ENCODE measurements at places on chromosomes 7 and 10.

DNA sequence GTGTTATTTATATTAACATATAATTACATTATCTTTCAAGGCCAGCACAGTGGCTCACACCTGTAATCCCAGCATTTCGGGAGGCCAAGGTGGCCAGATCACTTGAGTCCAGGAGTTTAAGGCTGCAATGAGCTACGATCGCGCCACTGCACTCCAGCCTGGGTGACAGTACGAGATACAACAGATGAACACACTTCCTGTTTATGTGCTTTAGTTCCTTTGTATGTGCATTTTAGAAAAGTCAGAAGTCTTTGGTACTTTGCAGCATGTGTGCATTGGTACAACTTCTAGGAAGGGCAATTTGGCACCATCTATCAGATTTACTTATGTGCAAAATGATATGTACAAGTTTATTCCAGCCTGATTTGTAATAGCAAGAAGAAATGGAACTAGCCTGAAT, 13.3 kb downstream of the SLC35G1 start:
- no peak for DNase-seq

GRCh38 chr10:100519311-100520051, at the start of gene SEC31B:
TSS of gene SEC31B (minus strand) at chr10:100519861. CDS start at chr10:100516952, 2,909 bp downstream.
- no peak for DNase-seq

DNA sequence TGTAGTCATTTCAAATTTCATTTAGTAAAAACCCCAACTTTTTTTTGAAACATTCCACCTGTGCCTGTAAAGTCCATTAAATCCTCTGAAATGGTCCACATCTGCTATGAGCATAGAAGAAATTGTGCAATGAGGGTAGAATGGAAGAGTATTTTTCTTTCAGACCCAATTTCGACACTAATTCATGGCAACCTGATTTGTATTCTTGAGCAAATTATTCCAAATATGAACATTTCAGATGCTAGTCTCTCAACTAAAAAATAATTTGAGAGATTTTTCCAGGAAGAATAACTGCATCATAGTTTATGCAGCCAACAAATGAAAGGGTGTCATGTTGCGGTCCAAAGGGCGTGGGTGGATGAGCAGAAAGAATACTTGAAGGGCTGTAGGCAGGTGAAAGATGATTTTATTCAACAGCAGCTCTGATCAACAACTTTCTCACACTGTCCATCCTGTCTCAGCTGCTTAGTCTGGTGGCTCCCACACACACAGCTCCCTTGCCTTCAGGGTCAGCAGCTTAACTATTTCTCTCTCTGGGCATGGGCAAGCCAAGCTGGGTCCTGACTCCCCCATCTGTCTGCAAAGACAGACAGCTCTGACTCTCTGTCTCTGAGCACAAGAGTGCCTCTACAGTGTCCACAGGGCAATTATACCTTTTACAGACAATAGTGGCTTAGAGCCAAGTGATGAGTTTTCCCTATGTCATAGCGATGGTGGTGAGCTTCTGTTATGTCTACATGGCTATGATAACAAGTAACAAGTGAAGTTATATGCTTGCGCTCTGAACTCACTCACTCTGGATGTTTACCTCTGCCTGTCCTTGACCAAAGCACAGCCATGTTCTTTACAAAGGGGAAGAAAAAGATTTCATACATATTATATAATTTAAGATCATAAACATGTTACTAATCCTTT, 11.5 kb downstream of the STEAP2 start:
- no peak for DNase-seq

DNA sequence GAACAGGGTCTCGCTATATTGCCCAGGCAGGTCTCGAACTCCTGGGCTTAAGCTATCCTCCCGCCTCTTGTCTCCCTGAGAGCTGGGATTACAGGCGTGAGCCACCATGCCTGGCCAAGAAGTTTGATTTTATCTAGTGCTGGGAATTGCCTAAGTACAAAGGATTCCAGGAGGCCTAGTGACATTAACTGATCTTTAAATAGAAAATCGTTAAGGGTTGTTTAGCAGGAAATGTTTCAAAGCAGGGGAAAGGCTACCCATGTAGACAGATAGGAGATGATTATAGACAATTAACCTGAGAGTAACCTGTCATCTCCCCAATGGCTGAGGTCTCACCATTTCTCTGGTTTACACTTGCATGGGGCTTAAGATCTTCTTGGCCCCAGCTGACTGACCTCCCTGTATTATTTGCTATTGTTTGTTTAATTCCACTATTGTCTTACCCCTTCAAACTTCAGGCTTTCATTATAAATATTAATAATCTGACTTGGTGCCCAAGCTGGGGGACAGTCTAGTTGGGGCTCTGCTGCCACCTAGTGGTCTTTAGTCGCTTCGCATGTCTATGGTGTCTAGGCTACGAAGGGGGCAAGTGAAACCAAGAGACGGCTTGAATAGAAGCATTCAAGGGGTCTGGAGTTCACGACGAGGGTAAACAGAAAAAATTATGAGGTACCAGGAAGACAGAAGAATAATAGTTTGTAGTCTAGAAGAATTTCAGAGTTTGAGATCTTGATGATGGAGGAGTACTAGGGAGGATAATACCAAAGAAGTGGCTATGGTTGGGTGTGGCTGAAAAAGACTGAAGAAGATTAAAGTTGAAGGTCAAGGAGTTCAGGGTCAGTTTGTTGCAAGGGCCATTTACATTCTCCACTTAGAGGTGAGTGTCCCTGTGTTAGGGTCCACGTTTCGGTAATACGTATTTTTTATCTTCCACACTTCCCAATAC, 40.4 kb upstream of the BPGM start:
- DNase-seq = no peak

GRCh38 chr7:123784263-123784662, 35.5 kb upstream of the WASL start:
- DNase-seq = no peak
